Heart right ventricle (tissue), 16 donors: ENCODE measurements at places on chromosomes 2 and 18. TPM values are rescaled to one million over a fixed set of nuclear protein-coding genes. Genes with fewer than 3 reads are reported as not detected.

FSHR gene
- not detected for polyA plus RNA-seq

TAF4B gene
- 0.73 TPM for polyA plus RNA-seq

DNA sequence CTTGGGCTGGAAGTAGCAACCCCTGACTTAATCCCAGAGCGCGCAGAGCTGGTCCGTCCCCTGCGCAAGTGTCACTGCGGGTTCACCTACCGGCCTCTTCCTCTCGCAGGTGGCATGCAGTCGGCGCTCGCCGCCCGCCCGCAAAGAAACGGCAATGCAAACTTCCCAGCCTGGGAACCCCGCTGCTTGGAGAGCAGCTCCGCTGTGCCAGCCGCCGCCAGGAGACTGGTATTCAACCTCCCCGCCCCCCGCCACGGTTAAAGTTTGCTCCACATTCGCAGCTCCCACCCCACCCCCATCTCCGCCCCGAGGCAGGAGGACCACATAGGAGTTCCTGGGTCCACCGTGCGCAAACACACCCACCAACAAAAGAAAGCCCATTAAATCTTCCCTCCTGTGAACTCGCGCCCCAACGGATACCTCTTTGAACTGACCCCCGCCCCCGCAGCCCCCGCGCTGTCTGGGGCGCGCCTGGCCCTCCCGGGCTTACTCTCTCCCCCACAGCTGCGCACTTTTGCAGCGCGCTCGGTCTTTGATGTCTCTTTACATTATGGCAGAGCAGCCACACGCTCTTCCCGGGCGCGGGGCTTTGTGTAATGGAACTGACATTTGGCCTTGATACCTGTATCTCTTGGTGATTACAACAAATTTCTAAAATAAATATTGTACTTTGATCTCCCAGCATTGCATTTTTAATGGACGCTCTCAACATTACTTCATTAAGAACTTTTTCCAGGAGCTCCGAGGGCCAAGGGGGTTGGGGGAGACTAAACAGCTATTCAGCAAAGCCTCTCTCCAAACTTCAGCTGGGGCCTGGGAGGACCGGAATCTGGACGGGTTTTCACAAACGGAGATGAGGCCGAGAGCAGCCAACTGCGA, 3.1 kb upstream of the SP5 start:
- no peak for DNase-seq
- no peaks in the 10 kb centered on the region for H3K36me3 ChIP-seq
- H3K27me3 ChIP-seq, result peaks cover 89% of the 10 kb centered on the region

DNA sequence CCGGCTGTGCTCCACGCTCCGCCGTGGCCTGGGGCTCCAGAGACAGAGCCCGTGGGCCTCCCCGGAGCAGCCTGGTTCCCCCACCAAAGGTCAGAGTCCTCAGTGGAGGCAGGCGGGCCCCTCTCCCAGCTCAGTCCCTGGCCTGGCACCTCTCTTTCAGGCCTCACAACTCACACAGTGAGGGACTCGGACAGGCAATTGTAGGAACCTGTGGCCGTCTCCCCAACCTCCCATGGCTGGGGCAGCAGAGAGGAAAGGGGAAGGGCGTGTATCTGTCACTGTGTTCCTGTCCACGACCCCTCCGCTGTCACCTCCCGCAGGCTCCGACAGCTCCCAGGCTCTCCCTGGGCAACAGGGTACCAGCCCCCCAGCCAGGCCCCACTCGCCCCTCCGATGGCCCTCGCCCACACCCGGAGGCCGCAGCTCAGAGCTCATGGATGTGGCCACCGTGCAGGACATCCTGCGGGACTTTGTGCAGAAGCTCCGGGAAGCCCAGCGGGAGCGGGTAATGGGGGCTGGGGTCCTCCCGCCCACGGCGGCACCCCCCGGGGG, 32.4 kb upstream of the SNED1 start:
- no peaks in the 10 kb centered on the region for H3K36me3 ChIP-seq
- DNase-seq, result no peak
- peak overlapping the region; percentile 20 for H3K27ac ChIP-seq
- peaks cover 26% of the 10 kb centered on the region for H3K4me1 ChIP-seq

DNA sequence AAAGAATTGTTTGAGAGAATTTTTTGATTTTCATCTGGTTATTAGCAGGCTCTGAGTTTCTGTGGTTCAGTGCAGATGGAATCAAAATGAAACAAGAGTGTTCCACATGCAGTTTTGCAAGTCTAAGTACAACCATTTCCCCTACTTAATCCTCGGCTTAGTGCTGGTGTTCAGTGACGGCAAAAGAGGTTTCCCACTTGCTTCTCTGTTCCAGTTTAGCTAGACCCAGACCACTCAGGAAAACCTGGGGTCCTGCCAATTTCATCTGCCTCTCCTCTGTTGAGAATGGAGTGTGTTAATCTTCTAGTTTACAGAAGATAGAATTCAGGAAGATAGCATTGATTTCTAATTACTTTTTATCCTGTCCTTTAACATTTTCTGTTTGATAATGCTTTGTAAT, 996.2 kb upstream of the FANCL start:
- no peak overlapping the region for H3K4me3 ChIP-seq
- no peak for DNase-seq
- no peaks in the 10 kb centered on the region for H3K4me1 ChIP-seq
- no peak overlapping the region for H3K27ac ChIP-seq
- H3K36me3 ChIP-seq, result no peaks in the 10 kb centered on the region

PDIA6 gene
- polyA plus RNA-seq, result 317 TPM

- H3K4me1 ChIP-seq, result peaks cover 8% of the 10 kb centered on the region
- H3K36me3 ChIP-seq, result no peaks in the 10 kb centered on the region
- no peak overlapping the region for H3K4me3 ChIP-seq
Measured at GRCh38 chr18:51235009-51235789, 37.7 kb upstream of the MEX3C start.
